Stimulated activated CD4-positive, alpha-beta T cell treated with anti-CD3 and anti-CD28 coated beads, TNF-alpha, amount 100 ng/mL, for 24 hours (primary cell): ENCODE measurements at places on chromosomes 6 and 20.

DNA sequence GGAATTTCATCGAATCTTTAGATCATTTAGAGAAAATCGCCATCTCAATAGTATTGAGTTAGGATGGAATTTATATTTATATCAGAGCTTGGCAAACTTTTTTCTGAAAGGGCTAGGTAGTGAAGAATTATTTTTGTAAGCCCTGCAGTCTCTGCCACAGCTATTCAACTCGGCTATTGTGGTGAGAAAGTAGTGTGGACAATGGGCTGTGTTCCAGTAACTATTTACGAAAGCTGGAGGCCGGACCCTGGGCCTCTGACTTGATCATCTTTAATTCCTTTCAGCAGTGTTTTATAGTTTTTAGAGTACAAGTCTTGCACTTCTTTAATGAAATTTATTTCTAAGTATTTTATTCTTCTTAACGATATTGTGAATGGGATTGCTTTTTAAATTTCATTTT, 201.5 kb downstream of the FARS2 start:
- no peak for DNase-seq

- no peak for DNase-seq
These were observed 367.3 kb upstream of the EPHA7 start for GRCh38 chr6:93786474-93787330.

GRCh38 chr6:26141378-26141904, 54.2 kb downstream of the HFE start:
- no peak for DNase-seq

DNA sequence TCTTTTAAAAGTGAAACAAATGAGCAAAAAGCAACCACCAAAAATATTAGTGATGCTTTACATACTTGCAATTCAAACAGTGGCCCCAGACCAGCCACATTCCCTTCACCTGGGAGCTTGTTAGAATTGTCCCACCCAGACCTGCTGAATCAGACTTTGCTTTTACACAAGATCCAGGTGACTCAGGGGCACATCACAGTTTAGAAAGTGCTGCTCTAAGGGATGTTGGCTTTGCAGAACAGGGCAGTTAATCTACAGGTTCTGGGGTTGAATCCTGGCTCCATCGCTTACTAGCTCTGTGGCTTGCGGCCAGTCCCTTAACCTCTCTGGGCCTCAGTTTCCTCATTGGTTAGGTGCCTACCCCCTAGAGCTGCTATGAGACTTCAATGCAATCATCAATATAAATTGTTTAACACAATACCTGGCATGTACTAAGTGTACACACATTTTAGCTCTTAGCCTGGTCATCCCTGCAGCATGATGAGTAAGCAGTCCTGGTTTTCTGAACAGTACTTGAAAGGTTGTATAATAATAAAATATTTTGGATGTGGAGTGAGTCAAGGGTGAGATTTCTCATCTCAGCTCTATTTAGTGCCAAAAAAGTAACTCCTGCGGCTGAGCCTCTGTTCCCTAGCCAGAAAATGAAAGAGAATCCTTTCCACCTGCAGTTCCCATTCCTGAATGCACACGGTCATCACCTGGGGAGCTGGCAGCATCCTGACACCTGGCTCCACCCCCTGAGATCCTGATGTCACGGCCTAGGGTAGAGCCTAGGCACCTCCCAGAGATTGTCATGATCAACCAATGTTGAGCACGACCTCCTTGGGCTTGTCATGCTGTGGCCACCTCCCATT, 162.7 kb downstream of the ANKRD60 start:
- DNase-seq, result no peak

DNA sequence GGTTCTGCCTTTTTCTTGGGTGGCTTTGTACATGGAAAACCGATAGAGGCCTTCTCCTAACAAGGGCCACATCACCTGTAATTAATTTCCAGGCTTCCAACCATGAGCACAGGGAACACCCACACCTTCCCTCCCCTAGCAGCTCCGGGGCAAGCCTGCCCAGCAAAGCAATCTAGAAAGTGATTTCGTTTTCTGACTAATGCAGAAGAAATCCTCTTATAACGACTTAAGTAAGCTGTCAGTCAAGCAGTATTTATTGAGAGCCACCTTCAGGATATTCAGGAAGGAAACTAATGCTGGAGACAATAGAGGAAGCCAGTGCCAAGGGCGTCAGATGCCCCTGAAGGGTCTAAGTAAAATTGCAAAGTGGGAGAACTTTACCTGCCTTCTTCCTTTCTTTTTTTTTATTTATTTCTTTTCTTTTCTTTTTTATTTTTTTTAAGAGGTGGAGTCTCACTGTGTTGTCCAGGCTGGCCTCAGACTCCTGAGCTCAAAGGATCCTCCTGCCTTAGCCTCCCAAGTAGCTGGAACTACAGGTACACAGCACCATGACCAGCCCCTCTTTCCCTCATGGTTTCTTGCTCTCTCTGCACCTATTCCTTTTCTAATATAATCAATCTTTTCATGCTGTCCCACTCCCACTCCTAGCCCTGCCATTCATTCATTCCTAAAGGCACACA, 67.5 kb upstream of the MBOAT1 start:
- DNase-seq, result no peak

DNA sequence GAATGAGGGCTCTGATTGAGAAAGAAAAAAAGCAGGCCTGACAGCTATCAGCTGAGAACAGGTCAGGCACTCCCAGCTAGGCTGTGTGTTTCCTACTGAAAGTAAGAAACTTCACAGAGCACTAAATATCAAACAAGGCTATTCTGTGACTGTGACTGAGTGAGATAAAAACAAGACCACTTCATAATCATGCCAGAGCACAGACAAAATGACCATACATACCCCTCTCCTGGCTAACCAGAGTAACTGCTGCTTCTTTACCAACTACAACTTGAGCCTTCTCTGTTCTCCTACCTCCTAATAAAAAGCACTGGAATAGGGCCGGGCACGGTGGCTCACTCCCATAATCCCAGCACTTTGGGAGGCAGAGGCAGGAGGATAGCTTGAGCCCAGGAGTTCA, 6.8 kb upstream of the BTN1A1 start:
- no peak for DNase-seq

DNA sequence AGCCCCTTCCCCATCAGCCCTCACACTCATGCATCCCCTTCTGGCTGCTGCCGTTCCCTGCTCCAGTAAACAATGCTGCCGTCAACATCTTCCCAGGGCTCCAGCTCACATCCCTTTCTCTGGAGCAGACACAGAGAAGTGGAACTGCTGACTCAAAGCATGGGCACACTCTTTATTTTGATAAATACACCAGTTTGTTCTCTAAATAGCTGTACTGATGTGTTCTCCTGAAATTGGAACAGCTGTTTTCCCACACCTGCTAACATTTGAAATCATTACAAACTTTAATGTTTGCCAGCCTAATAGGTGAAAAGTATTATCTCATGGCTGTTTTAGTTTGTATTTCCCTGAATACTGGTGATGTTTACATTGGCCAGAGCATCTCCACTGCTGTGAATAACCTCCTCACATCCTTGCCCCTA, 102.1 kb upstream of the NXT1 start:
- no peak for DNase-seq

GRCh38 chr6:13112921-13113320, 215.4 kb downstream of the TBC1D7 start:
- DNase-seq, result no peak

GRCh38 chr6:25889877-25890853, 16.1 kb upstream of the SLC17A3 start:
- no peak for DNase-seq

DNA sequence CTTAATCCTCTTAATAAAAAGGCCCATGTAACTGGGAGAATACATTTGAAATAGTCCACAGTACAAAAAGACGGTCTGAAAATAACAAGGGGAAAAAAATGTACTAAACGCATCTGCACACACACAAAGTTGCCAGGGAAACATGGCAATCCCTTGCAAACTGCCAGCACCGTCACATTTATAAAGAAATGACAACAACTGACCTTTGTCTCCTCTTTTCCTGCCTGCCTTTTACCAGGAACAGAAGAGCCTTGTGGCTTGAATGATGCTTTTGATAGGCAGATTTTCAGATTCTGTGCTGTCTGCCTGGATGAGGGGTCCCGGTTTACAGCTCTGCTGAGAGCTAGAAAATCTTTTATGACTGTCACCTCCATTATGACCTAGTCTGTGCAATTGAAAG, 308.6 kb upstream of the ZFP64 start:
- no peak for DNase-seq

- DNase-seq, result no peak
These were observed 1.9 kb downstream of the TNFAIP3 start for GRCh38 chr6:137868721-137869548.

- no peak for DNase-seq
These were observed 306.4 kb downstream of the CD83 start for GRCh38 chr6:14423955-14424354.
